ENCODE measurements at places on chromosomes 3 and 15. TPM values are rescaled to one million over a fixed set of nuclear protein-coding genes. Genes with fewer than 3 reads are reported as not detected.

The PPP2R3A gene
- 0.11 TPM for total RNA-seq

The FAM3D gene
- total RNA-seq, result not detected

- no peak overlapping the region for H3K4me3 ChIP-seq
- no peak for DNase-seq
- H3K27ac ChIP-seq, result no peak overlapping the region
- peaks cover 6% of the 10 kb centered on the region for H3K36me3 ChIP-seq
Observed at GRCh38 chr3:108283006-108283405, 13.3 kb upstream of the HHLA2 start.

DNA sequence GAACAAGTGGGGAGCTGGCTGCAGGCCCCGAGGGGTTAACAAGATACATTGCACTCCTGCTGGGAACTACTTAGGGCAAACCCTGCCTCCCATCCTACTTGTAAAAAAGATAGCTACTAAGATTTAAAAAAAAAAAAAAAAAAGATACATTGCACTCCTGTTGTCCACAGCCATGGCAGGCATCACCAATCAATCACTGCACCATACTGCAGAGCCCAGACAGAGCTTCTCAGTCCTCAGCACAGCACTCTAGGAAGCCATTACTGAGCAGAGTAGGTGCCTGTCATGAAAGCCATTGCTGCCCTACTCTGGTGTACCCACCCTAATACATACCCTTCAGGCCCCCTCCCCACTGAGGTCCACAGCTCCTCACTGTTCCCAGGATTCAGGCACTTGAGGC lies 64.8 kb downstream of the RASGRF1 start:
- DNase-seq, result no peak
- H3K4me3 ChIP-seq, result no peak overlapping the region
- no peaks in the 10 kb centered on the region for H3K27me3 ChIP-seq
- peaks cover 13% of the 10 kb centered on the region for H3K4me1 ChIP-seq
- H3K36me3 ChIP-seq, result no peaks in the 10 kb centered on the region
- no peak overlapping the region for H3K27ac ChIP-seq

GRCh38 chr3:137768361-137769321 lies 4.5 kb downstream of the SOX14 start:
- DNase-seq, result no peak
- H3K36me3 ChIP-seq, result no peaks in the 10 kb centered on the region
- H3K27ac ChIP-seq, result no peak overlapping the region
- H3K27me3 ChIP-seq, result peaks cover 67% of the 10 kb centered on the region
